ENCODE measurements at places on chromosomes 12 and 14.

DNA sequence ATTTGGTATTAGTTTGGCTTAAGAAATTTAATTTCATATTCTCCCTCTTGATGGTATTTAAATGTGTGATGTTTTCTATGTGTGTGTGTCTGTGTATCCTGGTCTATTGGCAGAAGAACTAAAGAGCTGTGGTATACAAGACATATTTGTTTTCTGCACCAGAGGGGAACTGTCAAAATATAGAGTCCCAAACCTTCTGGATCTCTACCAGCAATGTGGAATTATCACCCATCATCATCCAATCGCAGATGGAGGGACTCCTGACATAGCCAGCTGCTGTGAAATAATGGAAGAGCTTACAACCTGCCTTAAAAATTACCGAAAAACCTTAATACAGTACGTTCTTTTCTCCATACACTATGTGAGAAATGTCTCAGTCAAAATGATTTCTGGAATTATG lies 14.6 kb downstream of the CDKN3 start:
- no peak for DNase-seq

DNA sequence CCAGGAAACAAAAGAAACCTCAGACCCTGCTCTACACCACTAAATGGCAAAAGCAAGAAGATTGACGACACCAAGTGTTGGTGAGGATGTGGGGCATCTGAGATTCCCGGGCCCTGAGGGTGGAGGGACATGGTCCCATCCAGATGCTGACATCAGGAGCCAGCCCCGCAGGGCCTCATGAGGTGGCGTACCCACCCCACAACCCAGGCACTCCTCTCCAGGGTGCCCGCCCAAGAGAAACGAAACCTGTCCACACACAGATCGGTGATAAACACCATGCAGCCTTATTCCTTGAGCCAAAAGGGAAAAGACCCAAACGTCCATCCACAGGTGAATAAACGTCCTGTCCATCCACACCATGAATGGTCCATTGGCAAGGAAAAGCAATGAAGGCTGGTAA lies 54.8 kb upstream of the C14orf180 start:
- no peak for DNase-seq

- no peak for DNase-seq
Measured at GRCh38 chr14:51302295-51303030, 62.4 kb downstream of the TMX1 start.

GRCh38 chr14:92693998-92694795 lies 54.2 kb downstream of the LGMN start:
- DNase-seq: no peak

DNA sequence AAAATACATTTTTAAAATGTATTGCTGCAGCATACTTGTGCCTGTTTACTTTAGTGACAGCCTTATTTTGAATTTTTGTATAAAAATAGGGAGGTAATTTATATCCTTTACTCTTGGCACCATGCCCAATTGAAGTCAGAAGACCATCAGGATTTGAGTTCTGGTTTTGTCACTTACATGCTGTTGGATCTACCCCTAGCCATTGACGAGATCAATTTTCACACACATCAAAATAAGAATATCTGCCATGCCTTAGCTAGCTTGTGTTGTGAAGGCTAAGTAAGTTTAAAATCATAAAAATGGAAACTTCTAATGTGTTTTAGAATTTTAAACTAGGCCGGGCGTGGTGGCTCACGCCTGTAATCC lies 381.8 kb downstream of the KCNH5 start:
- no peak for DNase-seq

- no peak for DNase-seq
Measured at GRCh38 chr12:122560138-122560537, 33.1 kb downstream of the KNTC1 start.

- DNase-seq: peak; percentile 60
Measured at GRCh38 chr14:99562856-99563748, 40.9 kb downstream of the CCDC85C start.

- DNase-seq: no peak
Measured at GRCh38 chr14:23729720-23730387, 93.7 kb downstream of the DHRS2 start.

- DNase-seq: no peak
Measured at GRCh38 chr12:116498471-116498870, 60.7 kb upstream of the MAP1LC3B2 start.

- peak; percentile 10 for DNase-seq
Measured at GRCh38 chr14:21098076-21098891, at the start of gene ZNF219. Gene ZNF219, minus strand, starts transcription at chr14:21098655. Its CDS starts 5,064 bp downstream, at chr14:21093591.

- peak; percentile 45 for DNase-seq
Measured at GRCh38 chr12:9064815-9065606, 50.7 kb downstream of the A2M start.

DNA sequence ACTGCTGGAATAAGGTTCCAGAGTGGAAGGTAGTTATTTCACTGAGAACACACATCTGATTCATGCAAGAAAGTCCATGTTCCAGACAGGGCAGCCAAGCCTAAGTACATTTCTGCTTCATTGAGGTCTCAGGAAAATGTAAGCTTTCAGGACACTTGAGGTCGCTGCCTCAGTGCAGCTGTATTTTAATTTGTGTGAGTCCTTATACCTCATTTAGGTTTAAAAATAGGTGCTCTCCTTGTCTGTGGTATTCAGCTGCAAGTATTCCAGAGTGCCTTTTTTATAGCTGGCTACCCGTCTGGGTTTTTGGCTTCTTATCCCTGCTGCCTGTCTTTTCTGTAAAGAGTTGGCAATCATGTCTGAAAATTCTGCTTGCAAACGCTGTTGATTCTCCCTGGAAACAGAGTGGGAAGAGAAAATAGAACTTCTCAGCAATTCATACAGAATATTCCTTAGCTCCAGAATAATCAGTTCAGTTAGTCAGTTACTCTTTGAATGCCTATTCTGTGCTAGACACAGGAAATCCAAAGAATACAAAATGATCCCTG lies 45.3 kb upstream of the PLBD1 start:
- DNase-seq: no peak

All from nucleus accumbens (tissue), 56 donors.